ENCODE measurements at places on chromosomes 5 and 9. TPM values are rescaled to one million over a fixed set of nuclear protein-coding genes. Genes with fewer than 3 reads are reported as not detected.

The RICTOR gene
- total RNA-seq, result 24.7 TPM

DNA sequence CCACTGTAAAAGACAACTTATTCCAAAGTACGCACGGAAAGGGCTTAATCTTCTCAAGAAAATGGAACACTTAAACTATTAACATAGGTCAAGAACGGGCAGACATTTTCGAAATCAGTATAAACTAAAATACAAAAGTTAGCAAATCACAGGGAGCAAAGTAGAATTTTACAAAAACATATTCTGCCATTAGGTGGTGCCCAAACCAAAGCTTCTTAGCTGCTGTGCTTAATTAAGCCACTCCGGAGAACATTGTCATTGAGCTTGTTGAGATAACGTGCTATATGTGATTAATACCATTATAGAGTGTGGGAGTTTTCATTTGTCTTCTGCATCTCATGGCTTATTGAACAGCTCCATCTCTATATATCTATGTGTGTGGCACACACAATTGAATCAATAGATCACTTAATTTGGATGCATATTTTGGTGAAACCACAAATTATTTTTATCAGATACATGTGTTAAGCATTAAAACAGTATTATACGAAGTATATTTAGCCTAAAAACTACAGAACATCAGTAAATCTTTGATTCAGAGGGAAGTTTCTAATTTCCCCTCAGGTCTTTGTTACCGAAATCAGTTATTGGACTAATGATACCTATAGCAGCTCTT is 23.4 kb downstream of the UBLCP1 start:
- no peaks in the 10 kb centered on the region for H3K27me3 ChIP-seq
- H3K27ac ChIP-seq, result no peak overlapping the region
- H3K4me3 ChIP-seq, result no peak overlapping the region
- peaks cover 12% of the 10 kb centered on the region for H3K36me3 ChIP-seq
- no peaks in the 10 kb centered on the region for H3K4me1 ChIP-seq

- H3K36me3 ChIP-seq, result no peaks in the 10 kb centered on the region
- peak; percentile 97 for DNase-seq
- H3K27me3 ChIP-seq, result no peaks in the 10 kb centered on the region
- no peaks in the 10 kb centered on the region for H3K4me1 ChIP-seq
- peak within 1 kb of the TSS; percentile 72 for H3K27ac ChIP-seq
These were observed at the start of gene ZER1 for GRCh38 chr9:128771745-128772519. Gene ZER1, minus strand, starts transcription at chr9:128771927. Its CDS starts 16,362 bp downstream, at chr9:128755565.

- H3K4me1 ChIP-seq, result no peaks in the 10 kb centered on the region
- H3K27ac ChIP-seq, result no peak overlapping the region
- no peak overlapping the region for H3K4me3 ChIP-seq
- H3K36me3 ChIP-seq, result no peaks in the 10 kb centered on the region
- DNase-seq, result no peak
- H3K27me3 ChIP-seq, result no peaks in the 10 kb centered on the region
These were observed 96.6 kb upstream of the CD180 start for GRCh38 chr5:67293226-67293625.

GRCh38 chr5:6446042-6446441 is 2.6 kb upstream of the UBE2QL1 start:
- H3K27me3 ChIP-seq, result peaks cover 81% of the 10 kb centered on the region
- no peak for DNase-seq
- H3K36me3 ChIP-seq, result no peaks in the 10 kb centered on the region
- peaks cover 14% of the 10 kb centered on the region for H3K4me1 ChIP-seq

DNA sequence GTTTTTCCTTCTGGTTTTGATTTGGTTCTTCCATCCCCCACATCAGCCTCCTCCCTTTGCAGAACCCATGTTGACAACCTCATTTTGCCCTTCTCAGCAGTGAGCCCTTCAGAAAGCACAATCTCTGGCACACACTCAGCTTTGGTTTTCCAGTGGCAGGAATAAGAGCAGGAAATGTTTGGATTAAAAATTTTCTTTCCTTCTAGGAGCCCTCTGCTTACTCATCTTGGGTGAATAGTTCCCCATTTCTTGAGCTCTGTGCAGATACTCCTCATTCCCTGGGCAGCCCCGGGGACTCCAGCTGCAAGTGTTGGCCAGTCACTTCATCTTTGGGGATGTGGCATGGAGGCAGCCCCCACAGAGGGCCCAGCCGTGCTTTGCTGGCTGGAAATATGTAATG is 170.5 kb downstream of the NR3C1 start:
- no peak for DNase-seq
- H3K4me3 ChIP-seq, result no peak overlapping the region
- H3K4me1 ChIP-seq, result no peaks in the 10 kb centered on the region
- H3K27ac ChIP-seq, result no peak overlapping the region
- no peaks in the 10 kb centered on the region for H3K36me3 ChIP-seq

- no peak overlapping the region for H3K27ac ChIP-seq
- DNase-seq, result no peak
- H3K36me3 ChIP-seq, result no peaks in the 10 kb centered on the region
These were observed 372.8 kb downstream of the NR2F1-AS1 start for GRCh38 chr5:93208141-93208751.

GRCh38 chr5:79687889-79688288 is 1.7 kb upstream of the CMYA5 start:
- no peak for DNase-seq
- H3K36me3 ChIP-seq, result peaks cover 8% of the 10 kb centered on the region
- no peaks in the 10 kb centered on the region for H3K4me1 ChIP-seq
- no peak overlapping the region for H3K4me3 ChIP-seq
- H3K27me3 ChIP-seq, result peaks cover 19% of the 10 kb centered on the region
- no peak overlapping the region for H3K27ac ChIP-seq

GRCh38 chr9:35906923-35907699 is 1.1 kb downstream of the HRCT1 start:
- H3K4me3 ChIP-seq, result no peak overlapping the region
- H3K27me3 ChIP-seq, result peaks cover 7% of the 10 kb centered on the region
- peak overlapping the region; percentile 42 for H3K27ac ChIP-seq
- DNase-seq, result peak; percentile 47

- H3K4me3 ChIP-seq, result no peak overlapping the region
- no peaks in the 10 kb centered on the region for H3K27me3 ChIP-seq
- DNase-seq, result no peak
- no peak overlapping the region for H3K27ac ChIP-seq
These were observed 83.7 kb downstream of the TARS1 start for GRCh38 chr5:33524476-33524875.

DNA sequence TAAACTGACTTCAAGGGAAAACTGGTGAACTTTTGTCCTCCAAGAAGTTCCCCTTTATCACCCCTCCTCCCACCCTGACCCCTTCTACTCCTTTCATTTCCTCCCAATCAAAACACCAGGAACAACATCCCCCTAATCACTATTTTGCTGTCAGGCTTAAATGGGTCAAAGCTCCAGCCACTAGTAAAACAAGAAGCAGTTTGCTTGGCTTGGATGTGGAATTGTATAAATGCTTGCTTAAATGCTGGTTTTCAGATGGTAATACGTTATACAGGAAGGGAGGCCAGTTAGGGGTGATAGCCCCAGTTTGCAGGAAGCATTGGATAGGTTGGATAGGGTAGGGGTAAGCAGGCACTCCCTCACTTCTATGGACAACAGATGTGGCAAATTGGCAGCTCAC is 473.6 kb downstream of the AGTPBP1 start:
- DNase-seq, result no peak
- H3K27me3 ChIP-seq, result no peaks in the 10 kb centered on the region
- no peak overlapping the region for H3K4me3 ChIP-seq
- H3K4me1 ChIP-seq, result no peaks in the 10 kb centered on the region
- no peaks in the 10 kb centered on the region for H3K36me3 ChIP-seq
- no peak overlapping the region for H3K27ac ChIP-seq

DNA sequence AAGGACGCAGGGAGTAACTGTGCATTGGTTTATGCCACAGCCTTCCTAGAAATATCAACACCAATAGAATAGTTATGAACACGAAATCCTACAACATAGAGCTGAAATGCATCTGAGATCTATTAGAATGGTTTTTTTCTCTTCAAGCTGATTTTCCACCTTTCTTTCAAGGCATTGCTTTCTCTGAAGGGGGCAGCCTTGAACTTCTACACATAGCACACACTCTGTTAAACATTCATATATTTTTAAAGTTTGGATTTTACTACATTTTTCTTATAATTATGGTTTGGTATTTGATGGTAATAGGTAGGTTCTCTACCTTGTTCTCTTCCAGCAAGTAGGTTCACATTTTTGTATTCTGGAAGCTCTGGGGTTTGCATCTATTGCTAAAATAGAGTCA is 661.8 kb downstream of the SEMA5A start:
- H3K36me3 ChIP-seq, result no peaks in the 10 kb centered on the region
- H3K4me3 ChIP-seq, result no peak overlapping the region
- no peak for DNase-seq
- H3K27ac ChIP-seq, result no peak overlapping the region
- no peaks in the 10 kb centered on the region for H3K27me3 ChIP-seq
- no peaks in the 10 kb centered on the region for H3K4me1 ChIP-seq

DNA sequence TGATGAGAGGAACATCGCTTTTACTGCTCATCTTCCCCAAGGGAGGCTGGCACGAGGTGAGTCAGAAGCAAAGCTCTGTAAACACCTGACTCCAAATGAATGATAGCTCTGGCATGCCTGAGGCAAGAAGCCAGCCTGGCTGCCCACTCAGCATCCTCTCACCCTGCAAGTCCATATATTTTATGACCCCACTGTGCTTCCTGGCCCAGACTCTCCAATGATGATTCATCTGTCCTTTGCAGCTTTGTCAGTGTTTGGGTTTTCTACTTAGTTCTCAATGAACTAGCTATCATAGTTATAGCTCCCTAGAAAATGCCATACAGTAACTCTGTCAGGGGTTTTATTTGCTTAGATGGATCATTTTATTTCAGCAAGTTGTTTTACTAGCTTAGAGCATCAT is 52.1 kb upstream of the FSTL4 start:
- H3K27ac ChIP-seq, result no peak overlapping the region
- no peaks in the 10 kb centered on the region for H3K36me3 ChIP-seq
- DNase-seq, result no peak

DNA sequence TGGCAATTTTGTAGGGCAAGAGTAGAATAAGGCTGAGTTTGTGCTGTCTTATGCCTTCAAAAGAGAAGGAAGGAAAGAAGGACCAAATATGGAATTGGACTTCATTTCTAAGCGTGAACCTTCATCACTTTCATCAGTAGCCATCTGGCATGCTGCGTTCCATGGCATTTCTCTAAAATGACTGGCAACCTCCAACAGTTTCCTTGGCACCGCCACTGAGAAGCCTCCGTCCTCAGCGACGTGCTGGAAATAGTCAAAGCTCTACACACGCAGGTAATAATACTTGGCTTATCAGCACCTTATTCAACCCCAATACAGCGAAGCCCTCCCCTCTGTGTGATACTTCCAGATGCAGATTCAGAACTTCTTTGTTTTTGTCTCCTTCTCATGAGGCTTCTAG is 169.7 kb upstream of the CD180 start:
- H3K36me3 ChIP-seq, result no peaks in the 10 kb centered on the region
- H3K27ac ChIP-seq, result no peak overlapping the region
- no peak overlapping the region for H3K4me3 ChIP-seq
- H3K27me3 ChIP-seq, result no peaks in the 10 kb centered on the region
- no peak for DNase-seq
- H3K4me1 ChIP-seq, result no peaks in the 10 kb centered on the region

The CAAP1 gene
- total RNA-seq, result 30.1 TPM

The CATSPER3 gene
- not detected for total RNA-seq

- H3K27ac ChIP-seq, result no peak overlapping the region
- peak; percentile 29 for DNase-seq
- H3K36me3 ChIP-seq, result no peaks in the 10 kb centered on the region
These were observed 2.0 kb downstream of the KCNN2 start for GRCh38 chr5:114363837-114364236.

The APBA1 gene
- 3.4 TPM for total RNA-seq

DNA sequence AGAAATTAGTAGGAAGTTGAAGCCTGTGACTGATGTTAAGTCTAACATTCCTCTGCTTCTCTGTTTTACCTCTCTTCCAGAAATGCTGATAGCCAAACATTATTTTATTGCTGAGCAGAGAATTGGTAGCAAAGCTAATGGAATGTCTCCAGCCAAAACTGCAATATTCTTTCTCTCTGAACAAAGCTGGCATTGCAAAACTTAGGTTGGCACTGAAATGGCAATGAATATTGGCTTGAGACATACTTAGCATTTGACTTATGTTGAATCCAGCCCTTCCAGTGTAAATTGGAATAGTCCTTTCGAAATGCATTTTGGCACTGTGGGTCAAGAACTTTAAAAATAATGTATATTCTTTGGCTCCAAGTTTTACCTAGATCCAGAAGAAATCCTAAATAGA is 21.1 kb downstream of the FAF2 start:
- H3K36me3 ChIP-seq, result no peaks in the 10 kb centered on the region
- no peak overlapping the region for H3K4me3 ChIP-seq
- H3K4me1 ChIP-seq, result no peaks in the 10 kb centered on the region
- no peak for DNase-seq
- no peaks in the 10 kb centered on the region for H3K27me3 ChIP-seq

DNA sequence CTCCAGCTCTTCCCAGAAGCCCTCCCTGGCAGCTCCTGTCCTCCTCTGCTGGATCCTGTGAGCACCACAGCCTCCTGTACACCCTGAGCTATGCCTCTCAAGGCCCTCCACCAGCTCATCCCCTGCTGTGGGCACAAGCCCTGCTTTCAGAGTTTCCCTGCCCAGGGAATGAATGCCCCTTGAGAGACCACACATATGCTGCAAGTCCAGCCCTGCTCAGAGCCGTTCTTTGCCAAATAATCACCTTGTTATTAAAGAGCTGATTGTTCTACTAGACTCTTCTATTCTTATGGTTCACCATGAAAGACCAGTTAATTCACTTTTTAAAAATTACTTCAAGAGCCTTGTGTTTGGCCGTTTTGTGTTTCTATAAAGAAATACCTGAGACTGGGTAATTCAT is 121.5 kb downstream of the MVB12B start:
- H3K27me3 ChIP-seq, result no peaks in the 10 kb centered on the region
- DNase-seq, result no peak
- peaks cover 30% of the 10 kb centered on the region for H3K4me1 ChIP-seq
- H3K4me3 ChIP-seq, result no peak overlapping the region

GRCh38 chr5:150022681-150023080 is 22.1 kb downstream of the HMGXB3 start:
- H3K27ac ChIP-seq, result no peak overlapping the region
- H3K36me3 ChIP-seq, result peaks cover 5% of the 10 kb centered on the region
- no peaks in the 10 kb centered on the region for H3K27me3 ChIP-seq
- no peak overlapping the region for H3K4me3 ChIP-seq
- H3K4me1 ChIP-seq, result no peaks in the 10 kb centered on the region

DNA sequence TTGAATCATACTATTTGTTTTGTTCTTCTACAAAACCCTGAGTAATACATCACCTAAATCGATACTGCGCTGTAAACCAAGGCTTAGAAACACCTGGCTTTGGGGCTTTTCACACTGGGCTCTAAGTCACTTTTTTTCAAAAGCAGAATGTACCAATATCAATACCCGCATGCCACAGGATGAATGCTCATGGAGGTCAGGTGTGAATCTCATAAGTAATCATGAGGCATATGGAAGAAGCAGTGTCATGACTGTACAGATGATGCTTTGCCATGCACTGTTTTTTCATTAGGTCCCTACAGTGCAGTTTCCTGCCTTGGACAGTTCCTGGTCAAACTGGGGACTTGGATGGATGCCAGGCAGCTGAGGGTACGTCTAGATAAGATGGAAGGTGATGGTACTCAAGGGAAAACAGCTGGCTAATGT is 49.0 kb upstream of the ATG10 start:
- H3K27me3 ChIP-seq, result no peaks in the 10 kb centered on the region
- H3K36me3 ChIP-seq, result no peaks in the 10 kb centered on the region
- DNase-seq, result no peak

The MOB3B gene
- total RNA-seq, result 15.3 TPM
